ENCODE measurements at places on chromosomes 7 and 10.

DNA sequence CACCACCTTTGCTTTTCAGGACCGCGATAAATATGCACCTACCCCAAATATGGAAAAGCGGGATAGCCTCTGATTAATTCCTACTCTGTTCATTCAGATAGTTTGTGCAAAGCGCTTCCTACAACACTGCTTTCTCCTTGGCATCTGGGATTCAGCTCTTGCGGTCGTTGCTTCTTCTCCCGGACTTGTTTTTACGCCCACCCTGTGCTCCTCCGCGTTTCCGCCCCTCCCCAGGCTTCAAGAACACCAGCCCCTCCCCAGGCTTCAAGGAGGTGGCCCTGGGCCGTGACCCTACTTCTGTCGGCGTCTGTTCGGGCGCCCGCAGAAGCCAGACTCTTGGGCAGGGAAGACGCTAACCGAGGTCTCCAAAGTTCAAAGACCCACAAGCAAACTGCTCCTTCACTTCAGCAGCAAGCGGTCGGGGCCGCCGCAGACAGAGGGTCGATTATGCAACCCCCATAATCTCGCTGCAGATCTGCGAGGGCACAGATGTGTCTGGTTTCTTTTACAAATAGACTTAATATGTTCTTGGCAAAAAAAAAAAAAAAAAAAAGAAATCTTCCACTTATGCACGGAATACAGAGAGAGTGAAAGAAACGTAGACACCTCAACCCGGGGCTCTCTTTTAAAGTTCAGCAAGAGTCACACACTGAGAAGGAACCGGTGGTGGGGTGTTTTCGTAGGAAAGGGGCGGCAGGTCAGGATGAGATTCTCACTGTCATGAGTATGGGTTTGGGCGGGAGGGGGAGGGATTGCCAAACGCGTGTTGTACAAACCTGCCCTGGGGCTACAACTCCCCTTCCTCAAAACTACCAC is 1.9 kb downstream of the DLX5 start:
- no peak for DNase-seq

DNA sequence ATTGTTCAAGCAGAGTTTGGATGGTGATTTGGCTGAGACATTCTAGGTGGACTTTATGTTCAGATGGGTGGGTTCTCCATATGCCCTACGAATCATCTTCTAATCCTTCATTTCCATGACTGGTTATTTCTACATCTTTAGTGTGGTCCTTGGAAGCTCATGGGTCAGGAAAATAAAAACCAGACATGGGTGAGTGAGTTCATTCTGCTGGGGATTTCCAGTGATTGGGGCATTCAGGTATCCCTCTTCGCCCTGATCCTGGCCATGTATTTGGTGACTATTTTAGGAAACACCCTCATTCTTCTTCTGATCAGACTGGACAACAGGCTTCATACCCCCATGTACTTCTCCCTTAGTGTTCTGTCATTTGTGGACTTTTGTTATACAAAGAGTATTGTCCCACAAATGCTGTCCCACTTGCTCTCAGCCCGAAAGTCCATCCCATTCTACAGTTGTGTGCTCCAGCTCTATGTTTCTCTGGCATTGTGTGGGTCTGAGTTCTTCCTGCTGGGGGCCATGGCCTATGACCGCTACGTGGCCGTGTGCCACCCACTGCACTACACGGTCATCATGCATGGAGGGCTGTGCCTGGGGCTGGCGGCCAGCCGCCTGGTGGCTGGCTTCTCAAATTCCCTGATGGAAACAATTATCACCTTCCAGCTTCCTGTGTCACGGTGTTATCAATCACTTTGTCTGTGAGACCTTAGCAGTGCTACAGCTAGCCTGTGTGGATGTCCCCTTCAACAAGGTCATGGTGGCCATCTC is 19.2 kb upstream of the OR6B1 start:
- no peak for DNase-seq

DNA sequence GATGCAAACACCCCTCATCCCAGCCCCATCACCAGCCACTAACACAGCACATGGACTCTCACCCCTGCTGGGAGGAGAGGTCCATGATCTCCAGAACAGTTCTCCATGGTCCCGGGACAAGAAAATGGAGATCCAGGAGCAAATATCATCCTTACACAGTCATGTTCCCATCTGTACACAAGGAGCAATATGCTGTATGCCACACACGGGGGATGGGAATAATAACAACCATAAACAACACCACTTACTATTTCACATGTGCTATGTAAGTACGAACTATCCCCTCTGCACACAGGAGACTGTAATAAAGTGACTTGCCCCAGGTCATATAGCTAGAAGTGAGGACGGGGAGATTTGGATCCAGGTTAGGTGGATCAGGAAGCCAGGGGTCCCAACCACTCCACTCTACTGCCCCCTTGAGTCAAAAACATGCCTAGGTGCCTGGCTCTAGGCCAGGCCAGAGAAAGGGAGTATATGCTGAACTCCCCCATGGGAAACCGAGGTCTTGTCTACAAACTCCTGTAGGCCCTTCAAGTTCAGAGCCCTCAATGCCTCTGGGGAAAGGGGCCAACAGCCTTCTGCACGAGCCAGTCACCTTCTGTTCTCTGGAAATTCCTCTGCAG is 34.1 kb downstream of the LRRC20 start:
- DNase-seq = no peak

DNA sequence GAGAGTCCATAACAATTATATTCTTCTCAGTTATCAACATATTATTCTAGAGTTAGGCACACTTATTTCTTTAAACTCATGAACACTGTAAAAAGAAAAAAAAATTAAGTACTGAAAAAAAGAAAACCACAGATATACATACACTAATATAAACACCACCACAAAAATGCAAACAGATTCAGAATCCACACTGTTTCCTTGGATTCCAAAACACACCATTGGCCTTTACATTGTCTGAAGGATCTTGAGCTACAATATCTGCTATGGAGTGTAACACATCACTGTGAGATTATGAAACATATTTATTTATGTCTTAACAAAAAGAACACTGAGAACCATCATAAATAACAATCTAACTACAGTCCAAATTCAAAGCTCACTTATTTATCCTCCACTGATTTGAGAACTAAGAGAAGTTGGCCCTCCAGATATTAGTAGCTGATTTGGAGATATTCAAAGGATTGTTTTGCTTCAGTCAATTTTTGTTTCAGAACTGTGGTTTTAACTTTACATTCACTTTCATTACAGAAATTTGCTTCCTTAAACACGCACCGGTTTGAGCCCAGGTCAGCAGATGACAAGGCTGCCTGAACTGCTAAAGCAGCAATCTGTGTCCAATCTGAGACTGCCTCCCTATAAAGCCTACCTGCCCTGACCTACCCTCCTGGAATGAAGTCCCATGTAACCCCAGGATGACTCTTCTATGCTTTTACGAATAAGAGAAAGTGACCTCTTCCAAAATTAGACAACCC is 47.0 kb upstream of the CDK1 start:
- no peak for DNase-seq

GRCh38 chr7:63899691-63900393 is 98.8 kb upstream of the ZNF722 start:
- DNase-seq = peak; percentile 67

DNA sequence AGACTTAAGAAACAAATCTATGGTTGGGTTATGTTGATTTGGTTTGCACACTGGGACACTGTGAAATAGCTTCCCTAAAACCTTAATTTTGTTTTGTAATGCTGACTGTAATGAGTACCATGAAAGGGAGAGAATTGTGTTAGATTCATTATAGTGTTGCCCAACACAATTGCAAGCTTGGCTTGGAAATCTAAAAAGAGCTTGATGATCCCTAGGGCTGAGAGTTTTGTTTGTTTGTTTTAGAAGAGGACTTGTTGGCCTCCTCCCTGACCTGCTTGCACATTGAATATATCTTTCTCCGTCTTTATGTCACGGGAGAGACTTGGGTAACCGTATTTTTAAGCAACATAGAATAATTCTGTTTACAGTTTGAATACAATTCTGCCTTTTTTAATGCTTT is 410.1 kb downstream of the ARL4A start:
- no peak for DNase-seq

DNA sequence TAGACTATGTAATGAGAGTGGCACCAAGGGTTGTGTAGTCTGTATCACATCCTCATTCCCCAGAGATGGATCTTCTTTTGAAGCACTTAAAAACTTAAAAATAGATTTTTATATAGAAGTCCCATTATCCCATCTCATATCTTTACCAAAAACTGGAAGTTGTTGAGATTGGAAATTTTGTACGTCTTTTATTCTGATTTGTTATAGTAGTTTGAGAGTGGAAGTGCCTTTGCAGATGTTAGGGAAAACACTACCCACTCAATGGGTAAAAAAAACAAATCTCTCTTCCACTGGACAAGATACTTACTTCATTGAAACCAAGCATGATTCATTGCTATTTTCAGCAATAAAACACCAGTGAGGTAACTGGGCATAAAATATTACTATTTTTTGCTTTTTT is 184.4 kb downstream of the MACC1 start:
- DNase-seq = no peak

GRCh38 chr7:129298268-129298893 is 73.6 kb downstream of the AHCYL2 start:
- DNase-seq = peak; percentile 28

GRCh38 chr10:51599647-51600046 is 99.7 kb downstream of the CSTF2T start:
- DNase-seq = no peak

DNA sequence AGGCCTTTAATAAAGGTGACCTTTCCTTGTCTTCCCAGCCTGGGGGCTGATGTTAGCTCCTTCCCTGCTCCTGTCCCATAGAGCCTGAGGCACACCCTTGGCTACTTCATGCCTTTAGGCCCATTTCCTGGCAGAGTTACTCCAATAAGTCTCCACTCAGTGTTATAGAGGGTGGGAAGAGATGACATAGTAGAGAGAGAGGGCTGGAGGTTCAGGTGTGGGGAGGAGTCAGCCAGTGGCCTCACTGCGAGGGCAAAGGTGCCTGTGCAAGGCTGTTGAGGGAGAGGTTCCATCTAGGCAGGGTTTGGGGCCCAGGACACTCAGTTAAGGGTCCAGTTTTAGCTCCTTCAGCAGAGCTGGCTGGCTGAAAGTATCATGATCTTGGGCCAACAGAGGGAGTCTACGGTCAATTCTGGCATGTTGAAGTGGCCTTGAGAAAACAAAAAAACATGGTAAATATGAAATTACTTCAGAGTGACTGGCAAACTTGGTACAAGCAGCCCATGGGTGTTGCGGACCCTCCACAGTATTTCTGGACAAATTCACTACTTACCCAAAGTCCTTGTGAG is 67.9 kb downstream of the ZNF783 start:
- DNase-seq = no peak

DNA sequence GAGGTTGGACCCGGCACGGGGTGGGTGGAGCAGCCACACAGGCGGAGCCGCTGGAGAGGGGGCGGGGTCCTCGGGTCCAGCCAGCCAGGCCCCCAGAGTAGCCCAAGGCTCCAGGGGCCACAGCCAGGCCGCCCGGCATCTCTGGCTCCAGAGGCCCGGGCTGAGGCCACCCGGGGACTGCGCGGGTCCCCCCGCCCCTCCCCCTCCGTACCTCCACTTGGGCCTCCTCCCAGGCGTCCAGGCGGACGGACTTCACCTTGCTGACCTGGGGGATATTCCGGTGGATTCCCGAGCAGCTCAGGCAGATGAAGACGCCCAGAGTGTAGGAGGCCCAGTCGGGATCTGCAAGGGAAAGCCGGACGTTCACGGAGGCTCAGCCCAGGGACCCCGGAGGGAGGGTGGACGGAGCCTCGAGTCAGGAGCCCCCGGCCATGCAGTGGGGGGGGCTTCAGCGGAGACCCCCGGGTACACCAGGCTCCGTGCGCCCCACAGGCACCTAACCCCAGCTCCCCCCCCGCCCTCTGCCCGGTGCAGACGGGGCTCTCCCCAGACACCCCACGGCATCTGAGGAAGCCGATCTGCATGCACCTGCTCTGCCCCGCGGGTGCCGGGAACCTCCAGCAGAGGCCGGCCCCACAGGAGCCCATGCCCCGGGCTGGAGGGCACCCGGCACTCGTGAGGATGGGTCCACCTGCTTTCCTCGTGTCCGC is 19.2 kb downstream of the ADAP1 start:
- DNase-seq = no peak

- no peak for DNase-seq
Observed at GRCh38 chr7:67056683-67057082, 60.0 kb downstream of the TYW1 start.

- no peak for DNase-seq
Observed at GRCh38 chr7:136692221-136692620, 176.2 kb upstream of the CHRM2 start.

GRCh38 chr10:69413221-69413865 is 3.4 kb downstream of the TACR2 start:
- no peak for DNase-seq

DNA sequence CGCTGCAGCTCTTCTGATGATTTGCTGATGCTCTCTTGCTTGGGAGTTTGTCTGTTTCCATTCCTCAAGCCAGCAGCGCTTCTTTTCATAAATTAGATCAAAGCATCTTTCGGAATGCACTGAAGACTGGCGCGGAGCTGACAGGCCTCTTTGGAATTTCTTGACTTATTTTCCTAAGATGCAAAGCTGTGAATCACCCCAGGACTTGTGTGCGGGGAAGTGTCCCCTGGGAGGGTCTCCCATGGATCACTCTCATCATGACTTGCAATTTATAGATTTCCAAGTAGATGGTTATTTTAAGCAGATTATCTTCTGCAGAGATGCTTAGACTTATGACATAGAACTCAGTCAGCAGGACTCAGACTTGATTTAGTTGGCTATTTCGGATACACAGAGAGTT is 467.2 kb downstream of the TCERG1L start:
- no peak for DNase-seq

GRCh38 chr7:117581424-117581823 is 101.6 kb downstream of the CFTR start:
- no peak for DNase-seq

- DNase-seq = no peak
Observed at GRCh38 chr10:51711519-51711891, 12.1 kb upstream of the CSTF2T start.

GRCh38 chr10:7085913-7086589 is 324.8 kb downstream of the SFMBT2 start:
- no peak for DNase-seq
